Right forelimb (tissue), 1 donor: ENCODE measurements at places on chromosomes 1 and 21.
A peak's percentile ranks its signal among the peaks of the same experiment; 100 is the strongest.

- DNase-seq: no peak
These were observed 1.0 kb downstream of the LYST start for GRCh38 chr1:235865565-235866204.

DNA sequence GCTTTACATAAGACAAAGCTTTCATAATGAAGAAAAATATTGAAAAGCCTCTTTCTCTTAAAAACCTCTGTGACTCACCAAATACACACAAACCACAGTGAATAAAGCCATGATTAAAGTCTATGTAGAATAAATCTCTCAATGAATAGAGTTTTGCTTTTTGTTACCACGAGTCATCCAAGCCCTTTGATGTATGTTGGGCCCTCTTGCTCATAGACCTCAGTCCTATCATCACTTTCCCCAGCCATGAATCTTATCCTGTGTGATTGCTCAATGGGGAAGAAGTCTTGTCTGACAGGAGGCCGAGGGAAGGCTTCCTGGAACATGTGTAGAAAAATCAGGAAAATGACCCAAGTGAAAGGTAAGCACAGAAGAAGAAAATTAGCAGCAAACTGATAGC lies 60.8 kb downstream of the NGF start:
- DNase-seq: no peak

DNA sequence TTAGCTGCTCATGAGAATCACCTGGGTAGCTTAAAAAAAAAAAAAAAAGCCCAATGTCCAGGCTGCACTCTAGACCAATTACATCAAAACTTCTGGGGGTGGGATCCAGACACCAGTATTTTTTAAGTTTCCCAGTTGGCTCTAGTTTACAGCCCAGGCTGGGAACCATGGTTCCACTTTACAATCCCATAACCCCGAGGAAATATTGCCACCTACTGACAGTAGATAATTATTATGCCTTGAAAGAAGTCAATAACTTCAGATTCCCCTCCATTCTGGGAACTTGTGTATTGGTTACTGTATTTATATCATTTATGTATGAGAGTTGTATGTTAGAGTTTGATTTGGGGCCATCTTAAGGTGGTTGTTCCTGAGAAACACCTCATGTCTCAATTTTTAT lies 100.2 kb downstream of the SPATA46 start:
- DNase-seq: no peak

DNA sequence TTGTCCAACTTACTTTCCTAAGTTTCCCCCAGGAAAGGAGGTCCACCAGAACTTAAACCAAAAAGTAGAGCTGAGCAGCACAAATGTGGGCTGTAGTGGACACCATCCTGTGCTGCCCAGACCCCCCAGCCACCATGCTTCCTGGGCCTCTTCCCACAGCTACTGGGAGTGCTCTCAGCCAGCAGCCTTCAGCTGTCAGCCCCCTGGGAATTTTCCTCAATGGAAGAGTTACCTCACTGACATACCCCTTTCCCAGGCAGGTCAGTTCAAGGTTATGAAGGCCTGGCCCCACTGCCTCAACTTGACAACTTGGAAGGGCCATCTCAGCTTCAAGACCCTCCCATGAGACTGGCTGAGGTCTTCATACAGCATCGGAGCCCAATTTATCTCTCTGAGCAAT lies 47.7 kb downstream of the CDCP2 start:
- DNase-seq: peak; percentile 13

- no peak for DNase-seq
These were observed 38.3 kb upstream of the NRDC start for GRCh38 chr1:51916587-51917405.

DNA sequence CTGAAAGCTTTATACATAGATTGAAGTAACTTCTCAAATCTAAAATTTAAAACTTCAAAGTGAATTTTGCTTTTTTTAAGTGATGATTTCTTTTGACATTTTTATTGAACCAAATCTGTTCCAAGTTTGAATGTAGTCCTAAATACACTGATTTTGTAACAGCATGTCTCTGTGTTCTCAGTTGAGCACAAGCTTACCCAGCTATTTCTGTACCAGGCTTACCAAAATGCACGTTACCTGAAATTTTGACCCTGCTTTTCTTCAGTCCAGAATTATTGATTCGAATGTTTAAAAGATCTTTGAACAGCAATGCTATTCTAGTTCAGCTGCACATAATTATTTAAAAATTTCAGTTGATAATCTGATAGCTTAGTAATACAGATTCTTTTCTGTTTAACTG lies 25.6 kb downstream of the AGO4 start:
- no peak for DNase-seq

DNA sequence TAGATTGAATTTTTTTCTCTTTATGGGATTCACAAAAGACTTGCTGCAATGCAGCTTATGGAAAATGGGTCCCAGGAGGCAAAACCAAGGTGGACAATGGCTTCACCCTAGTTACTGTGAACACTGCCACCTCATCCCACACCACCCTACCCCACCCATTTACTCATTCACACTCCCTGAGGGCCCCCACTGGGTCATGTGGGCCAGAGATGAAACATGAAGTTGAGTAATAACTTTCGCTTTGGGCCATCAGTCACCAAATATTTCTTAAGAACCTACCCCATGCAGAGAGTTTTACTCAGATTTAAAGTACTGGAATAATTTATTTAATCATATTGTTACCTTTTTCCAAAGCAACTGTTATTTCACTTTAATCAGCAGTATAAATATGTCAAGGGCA lies 191.8 kb downstream of the TPR start:
- no peak for DNase-seq

DNA sequence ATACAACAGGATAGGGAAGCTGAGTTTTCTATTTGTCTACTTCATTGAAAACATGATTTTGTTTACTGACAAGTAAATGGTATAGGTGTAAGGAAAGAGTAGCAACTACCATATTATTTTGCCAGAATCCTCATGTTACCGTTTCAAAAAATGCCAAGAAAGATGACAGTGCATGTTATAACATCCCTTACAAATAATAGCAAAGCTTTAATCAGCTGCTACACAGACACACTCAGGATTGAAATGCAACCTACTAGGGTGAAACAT lies 331.5 kb downstream of the CHRM3 start:
- no peak for DNase-seq

- DNase-seq: no peak
These were observed 1326.0 kb downstream of the PLA2G4A start for GRCh38 chr1:188154761-188155160.

GRCh38 chr1:18764362-18764761 lies 95.1 kb downstream of the TAS1R2 start:
- DNase-seq: peak; percentile 60

GRCh38 chr1:101323535-101323934 lies 86.7 kb downstream of the S1PR1 start:
- no peak for DNase-seq

GRCh38 chr1:66276218-66276617 lies 257.7 kb upstream of the SGIP1 start:
- DNase-seq: no peak

DNA sequence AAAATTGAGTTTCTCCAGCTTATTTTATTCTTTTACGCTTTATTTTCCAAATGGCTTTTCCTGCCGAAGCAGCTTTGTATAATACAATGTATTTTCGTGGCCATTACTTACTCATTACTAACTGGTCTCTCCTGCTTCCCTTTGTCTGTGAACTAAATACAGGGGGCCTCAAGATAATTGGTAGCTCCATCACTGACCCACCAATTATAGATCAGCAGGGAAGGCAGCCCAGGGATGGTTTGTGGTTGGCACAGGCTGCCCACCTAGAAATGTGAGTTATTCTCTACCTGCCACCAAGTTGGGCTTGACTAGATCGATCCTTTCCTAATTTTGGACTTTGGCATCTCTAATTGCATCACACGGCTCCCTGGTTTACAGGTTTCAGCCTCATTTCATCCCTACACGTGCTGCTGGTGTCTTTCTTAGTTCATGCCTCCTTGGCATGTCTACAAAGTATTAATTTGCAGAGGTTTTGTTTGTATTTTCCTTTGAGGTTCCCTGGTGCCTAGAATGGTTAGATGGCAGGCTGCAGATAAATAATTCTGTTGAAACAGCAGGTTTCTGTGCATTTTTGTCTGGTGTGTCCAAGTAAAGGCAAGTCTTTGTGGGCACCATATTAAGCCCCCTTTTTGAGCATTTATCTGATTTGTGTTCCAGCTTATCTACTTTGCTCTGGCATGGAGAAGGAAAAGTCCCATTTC lies 35.2 kb downstream of the PEX14 start:
- DNase-seq: no peak

GRCh38 chr1:181259026-181259745 lies 170.7 kb downstream of the IER5 start:
- DNase-seq: no peak

DNA sequence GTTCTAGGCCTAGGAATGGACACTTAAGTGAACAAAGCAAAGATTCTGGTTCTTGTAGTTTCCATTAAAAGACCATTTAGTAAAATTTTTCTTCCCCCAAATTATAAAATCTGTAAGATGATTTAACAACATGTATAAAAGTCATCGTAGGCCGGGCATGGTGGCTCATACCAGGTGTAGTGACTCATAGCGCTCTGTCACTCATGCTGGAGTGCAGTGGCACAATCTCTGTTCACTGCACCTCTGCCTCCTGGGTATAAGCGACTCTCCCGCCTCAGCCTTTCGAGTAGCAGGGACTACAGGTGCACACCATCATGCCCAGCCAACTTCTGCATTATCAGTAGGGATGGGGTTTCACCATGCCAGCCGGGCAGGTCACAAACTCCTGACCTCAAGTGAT lies 9.1 kb downstream of the ASPM start:
- no peak for DNase-seq

DNA sequence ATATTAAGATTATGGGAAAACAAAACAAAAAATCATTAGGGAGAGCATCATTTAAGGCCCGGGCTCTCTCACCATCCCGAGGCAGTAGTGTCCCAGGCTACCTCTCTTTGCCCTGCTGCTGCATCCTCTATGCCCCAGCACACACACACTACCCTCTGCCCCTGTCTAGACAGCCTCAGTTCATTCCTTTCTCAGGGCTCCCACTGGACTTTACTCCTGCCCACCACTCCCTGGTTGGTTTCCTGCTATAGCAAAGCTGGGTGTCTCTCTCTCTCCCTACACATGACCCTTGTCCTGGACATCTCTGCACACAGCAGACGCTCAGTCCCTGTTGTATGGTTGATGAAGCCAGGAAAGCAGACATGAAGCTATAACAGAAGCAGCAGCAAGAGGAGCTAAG lies 30.7 kb downstream of the GNG12 start:
- no peak for DNase-seq

GRCh38 chr1:183551924-183552323 lies 38.3 kb downstream of the NCF2 start:
- no peak for DNase-seq

DNA sequence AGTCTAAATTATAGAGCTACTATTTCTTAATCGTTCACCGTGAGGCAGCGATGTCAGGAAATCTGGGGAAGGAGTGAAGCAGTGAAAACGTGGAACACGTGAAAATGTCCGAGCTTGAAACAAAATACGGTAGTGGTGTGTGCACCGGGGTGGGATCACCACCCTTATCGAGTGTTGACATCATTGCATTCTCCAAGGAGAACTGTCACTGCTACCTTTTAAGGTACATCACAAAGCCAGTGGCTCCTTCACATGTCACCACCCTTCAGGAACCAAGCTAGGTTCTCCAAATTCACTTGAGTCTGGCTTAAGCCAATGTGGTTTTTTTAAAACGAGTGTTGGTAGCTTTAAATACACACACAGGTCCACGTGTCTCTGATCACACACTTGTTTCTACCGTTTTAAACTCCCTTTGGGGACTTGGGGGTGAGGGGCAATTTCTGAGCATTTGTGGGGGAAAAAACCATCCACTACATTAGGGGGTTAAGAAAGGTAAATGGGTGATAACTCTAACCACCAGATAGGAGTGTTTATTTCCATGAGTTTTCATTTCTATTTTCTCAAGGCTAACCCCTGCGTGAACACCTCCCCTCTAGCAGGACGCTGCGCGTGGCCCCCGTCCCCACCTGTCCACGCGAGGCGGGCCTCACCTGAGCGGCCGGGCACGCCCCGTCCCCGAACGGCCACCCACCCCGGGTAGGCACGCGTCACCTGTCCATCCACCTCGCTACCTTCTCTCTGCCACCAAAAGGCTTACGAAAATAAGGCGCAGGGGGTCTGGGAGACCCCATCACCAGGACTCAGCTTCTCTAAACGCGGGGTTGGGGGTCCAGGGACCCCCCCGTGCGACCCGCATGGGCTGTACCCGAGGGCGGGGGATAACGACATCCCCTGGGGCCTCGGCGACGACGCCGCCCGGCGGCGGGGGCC lies 978 bp downstream of the PRDM15 start:
- DNase-seq: no peak

DNA sequence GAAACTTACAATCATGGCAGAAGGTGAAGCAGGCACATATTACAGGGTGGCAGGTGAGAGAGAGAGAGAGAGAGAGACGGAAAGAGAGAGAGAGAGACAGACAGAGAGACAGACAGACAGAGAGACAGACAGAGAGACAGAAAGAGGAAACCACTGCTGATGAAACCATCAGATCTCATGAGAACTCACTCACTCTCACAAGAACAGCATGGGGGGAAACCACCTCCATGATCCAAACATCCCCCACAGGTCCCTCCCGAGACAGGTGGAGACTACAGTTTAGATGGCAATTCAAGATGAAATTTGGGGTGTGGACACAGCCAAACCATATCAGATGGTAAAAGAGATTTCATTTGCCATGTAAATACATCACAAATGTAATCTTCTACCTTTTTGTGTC lies 708.1 kb downstream of the MRPL39 start:
- no peak for DNase-seq

GRCh38 chr1:43235451-43236121 lies 34.2 kb upstream of the TMEM125 start:
- no peak for DNase-seq

DNA sequence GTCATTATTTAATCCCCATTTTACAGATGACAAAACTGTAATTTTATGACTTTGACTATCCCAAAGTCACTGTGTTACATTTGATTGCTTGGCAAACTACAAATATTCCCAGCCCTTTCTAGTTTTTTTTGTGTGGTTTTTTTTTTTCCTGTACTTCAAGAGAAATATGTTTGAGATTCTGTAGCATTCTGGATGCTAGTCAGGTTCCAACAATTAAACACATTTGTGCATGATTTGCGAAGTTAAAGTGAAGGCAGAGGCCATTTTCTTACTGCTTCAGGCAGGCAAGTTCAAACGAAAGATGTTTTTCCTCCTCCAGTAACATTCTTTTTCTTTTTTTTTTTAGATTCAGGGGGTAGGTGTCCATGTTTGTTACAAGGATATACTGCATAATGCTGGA lies 107.9 kb upstream of the SERTAD4 start:
- DNase-seq: no peak

- no peak for DNase-seq
These were observed 7.3 kb upstream of the FAM167B start for GRCh38 chr1:32239790-32240139.
